ENCODE measurements at places on chromosomes 16 and 17. TPM values are rescaled to one million over a fixed set of nuclear protein-coding genes. Genes with fewer than 3 reads are reported as not detected.

DNA sequence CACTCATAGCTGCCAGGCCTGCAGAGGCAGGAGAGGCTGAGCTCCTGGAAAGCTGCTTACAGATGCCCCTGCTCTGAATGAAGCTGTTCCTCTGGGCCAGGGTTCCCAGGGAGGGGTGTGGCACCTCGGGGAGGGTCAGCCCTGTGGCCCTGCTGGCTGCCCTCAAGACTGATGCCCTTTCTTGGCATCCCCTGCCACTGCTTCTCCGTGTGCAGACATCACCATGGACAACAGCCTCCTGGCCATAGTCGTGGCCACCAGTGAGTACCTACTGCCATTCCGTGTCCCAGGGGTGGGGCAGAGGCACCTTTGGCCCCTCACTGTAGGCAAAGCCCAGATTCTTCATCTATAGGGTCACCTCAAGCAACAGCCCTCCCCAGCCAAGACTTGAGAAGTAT is 8.9 kb downstream of the MRPL27 start:
- DNase-seq, result no peak

- DNase-seq, result no peak
These were observed 19.9 kb downstream of the SP2 start for GRCh38 chr17:47915776-47916398.

DNA sequence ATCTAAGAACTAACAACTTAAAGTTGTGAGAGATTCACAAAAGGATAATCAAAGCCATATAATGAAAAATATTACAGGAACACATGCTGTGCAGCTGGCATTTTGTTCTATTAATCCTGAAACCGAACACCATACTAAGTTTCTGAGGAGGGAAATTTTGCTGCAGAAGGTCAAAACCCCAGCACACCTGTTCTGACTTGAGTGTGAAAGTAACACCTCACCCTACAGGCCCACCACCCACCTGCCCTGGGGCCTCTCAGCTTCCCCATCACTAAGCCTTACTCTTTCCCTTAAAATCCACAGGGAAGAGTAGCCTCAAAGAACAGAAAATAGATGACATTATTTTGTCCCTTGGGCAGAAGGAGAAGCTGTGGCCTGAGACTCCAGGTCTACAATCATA is 44.8 kb downstream of the STAT5A start:
- no peak for DNase-seq

The YBX2 gene
- total RNA-seq, result 0.28 TPM

DNA sequence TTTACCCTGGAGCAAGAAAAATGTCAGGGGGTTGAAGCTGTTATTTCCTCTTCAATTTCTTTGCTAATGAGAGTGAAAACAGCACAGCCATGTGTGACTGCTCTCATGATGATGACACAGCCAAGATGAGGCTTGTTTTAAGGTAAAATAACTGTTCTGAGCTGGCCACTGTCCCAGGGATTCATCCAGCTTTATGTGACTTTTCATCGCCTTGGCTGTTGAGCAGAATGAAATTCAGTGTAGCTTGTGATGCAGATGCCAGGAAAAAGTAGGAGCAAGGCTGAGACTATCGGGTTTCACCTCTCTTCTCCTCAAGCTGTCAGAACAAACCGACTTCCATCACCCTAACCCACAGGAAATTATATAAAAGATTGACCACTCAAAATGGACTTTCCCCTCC is 361.8 kb upstream of the CDH5 start:
- no peak for DNase-seq

DNA sequence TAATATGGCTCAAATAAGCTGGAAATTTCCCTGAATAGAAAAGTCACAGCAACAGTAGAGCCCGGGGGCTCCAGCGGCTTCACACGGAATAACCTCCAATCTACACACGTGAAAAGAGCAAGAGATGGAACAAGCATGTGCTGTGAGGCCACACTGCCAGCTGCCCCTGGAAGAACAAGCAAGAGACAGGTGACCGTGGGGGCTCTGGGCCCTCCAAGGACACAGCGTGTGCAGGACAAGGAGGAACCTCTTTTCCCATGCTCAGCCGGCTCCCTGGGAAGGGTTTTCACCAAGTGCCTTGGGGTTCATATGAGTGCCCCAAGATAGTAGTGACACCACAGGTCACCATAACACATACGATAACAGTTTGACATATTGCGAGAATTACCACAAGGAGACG is 110.2 kb upstream of the ZNF750 start:
- DNase-seq, result no peak

The LRRC45 gene
- 9.9 TPM for total RNA-seq

The RILP gene
- 7.7 TPM for total RNA-seq

The CCL14 gene
- 1.9 TPM for total RNA-seq

The B4GALNT2 gene
- total RNA-seq, result 0.03 TPM

DNA sequence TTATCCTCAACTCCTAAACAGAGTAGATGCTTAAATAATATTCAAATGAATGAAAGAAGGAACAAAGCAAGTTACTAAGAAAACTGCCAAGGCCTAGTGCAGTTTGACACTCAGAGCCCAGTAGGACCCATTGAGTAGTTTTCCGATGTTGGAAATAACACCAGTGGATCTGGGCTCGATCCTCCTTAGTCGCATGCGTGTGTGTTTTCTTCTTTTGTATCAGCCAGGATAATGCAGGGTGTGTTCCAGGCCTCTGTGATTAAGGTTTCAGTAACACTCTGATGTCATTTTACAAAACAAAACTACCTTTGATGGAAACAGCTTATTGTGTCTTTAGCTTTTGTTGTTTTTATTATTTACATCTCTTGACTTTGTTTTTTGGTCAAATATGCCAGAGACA is 24.5 kb downstream of the KSR1 start:
- no peak for DNase-seq

DNA sequence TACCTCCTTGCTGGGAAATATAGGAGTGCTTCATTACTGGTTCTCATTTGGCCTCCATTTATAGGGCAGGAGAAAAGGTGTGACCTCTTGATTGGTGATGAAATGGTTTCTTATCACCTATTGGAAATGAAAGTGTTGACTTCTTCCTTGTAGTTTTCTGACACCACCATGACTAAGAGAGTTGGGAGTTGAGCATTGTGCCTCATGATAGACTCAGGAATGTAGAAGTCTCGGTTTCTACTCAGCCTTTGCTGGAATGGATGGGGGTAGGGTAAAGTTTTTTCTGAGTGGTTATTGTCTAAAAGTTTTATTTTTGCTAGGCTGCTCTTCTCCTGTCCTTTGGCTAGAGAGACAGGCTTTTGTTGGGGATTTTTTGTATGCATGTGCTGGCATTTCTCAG is 117.4 kb downstream of the PHKB start:
- no peak for DNase-seq

DNA sequence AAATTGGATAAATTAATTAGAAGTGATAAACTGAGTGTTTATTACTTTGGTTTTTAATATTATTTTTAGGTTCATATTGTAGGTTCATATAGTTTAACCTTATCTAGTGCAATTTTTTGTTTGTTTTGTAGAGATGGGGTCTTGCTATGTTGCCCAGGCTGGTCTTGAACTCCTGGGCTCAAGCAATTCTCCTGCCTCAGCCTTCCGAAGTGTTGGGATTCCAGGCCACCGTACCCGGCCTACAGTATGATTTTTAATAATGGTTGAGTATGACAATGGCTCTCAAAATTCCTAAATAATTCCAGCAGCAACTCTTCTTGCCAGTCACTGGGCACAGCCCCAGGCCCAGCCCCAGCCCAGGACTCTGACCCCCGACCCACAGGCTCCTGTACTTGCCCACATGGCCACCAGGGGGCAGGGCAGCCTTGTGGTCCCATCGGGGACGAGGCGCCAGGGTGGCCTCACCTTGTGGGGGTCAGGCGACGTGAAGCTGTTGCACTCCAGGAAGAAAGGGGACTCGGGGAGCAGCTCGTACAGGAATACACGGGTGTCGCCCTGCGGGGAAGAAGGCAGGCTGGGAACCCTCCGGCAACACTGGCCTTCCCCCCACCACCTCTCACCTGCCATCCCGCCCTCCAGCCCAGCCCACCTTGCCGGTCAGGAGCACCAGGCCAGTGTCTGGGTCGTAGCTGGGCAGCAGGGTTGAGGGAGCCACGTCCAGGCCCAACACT is 7.9 kb upstream of the PAM16 start:
- peak; percentile 89 for DNase-seq

DNA sequence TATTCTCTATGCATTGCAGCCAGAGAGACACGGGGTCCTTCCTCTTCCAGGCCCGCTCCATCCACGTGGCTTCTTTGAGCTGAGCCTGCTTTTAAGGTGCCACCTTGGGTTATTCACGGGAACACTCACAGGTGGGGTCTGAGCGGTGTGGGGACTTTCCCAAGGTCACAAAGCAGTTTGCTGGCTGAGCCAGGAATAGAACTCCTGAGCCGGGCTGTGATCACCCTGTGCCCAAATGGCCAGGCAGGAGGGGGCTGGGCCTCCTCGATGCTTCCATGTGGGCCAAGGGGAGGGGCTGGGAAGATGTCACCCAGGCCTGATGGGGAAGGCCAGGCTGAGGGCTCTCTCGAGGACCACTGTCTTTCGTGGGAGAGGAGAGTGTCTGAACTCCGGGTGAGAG is 13.0 kb upstream of the GSE1 start:
- DNase-seq, result peak; percentile 78

DNA sequence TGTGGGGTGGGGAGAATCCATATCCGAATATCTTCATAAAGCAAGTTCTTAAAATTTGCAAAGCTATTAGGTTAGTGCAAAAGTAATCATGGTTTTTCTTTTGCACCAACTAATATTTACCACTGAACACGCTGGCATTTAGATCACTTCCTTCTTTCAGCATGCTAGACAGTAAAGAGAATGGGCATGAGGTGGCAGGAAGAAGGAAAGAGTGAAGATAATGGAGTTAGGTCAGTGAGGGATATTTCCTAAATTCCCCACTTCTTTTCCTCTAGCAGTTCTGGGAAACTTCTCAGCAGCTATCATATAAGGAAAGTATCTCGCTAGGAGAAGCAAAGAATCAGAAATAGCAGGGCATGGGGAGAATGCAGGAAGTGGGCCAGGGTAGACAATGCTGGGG is 39.0 kb downstream of the SLC6A4 start:
- DNase-seq, result no peak

- DNase-seq, result no peak
These were observed 5.5 kb downstream of the SOX8 start for GRCh38 chr16:986925-987582.

The PYY gene
- total RNA-seq, result not detected

DNA sequence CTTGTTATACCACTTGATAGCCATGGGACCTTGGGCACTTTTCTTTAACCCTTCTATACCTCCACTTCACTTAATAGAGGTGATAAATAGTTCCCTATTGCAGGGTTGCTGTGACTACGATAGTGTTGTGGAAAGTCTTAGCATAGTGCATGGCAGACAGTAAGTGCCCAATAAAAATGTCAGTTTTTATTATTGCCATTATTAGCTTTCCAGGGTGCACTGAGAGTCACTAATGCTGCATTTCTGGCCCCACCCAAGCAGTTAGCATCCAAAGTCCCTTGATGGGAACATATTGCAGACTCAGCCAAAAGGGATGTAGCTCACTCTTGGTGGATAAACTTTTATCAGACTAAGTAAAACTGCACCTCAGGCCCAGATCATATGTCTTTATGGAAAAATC is 41.5 kb upstream of the TEKT3 start:
- DNase-seq, result no peak

DNA sequence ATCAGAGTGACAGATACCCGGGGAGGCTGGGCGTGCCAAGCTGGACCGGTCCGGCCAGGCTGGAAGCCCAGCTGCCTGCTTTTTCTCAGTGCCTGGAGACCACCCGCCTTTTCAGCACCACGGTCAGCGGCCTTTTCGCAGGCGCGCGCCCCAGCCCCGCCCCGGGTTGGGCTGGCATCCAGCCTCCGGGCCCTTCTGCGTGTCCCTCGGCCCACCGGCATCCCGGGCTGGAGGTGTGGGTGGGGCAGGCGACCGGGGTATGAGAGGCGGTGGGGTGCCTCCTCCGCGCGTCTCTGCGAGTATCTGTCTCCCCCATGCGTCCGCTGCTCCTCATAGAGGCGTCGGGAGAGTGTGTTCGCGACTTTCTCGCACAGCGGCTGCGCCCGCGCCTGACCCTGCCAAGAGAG is 102.5 kb downstream of the MRM1 start:
- DNase-seq, result peak; percentile 61
